ENCODE measurements at places on chromosomes 13 and 19.

DNA sequence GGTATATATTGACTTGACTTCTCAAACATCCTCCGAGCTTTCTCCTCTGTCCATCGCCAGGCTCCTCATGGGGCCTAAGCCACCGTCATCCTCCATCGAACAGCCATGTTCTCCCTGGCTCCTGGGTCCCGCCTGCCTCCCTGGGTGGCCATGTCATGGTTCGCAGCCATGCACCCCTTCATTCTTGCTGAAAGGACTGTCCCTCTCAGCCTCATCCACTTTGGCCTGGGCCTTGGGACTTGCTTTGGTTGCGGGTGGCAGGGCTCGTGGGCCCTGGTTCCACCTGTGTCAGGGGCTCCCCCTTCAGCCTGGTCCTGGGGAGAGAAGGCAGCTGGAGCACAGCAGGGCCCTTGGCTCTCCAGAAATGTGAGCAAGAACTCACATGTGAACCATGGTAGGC, 183.8 kb downstream of the KATNAL1 start:
- no peak for DNase-seq

- no peak for DNase-seq
Observed at GRCh38 chr19:41030651-41031050, 39.6 kb downstream of the CYP2B6 start.

- DNase-seq = no peak
Observed at GRCh38 chr19:33763633-33764371, 32.9 kb upstream of the KCTD15 start.

- DNase-seq = no peak
Observed at GRCh38 chr19:51713319-51714285, 10.2 kb downstream of the HAS1 start.

DNA sequence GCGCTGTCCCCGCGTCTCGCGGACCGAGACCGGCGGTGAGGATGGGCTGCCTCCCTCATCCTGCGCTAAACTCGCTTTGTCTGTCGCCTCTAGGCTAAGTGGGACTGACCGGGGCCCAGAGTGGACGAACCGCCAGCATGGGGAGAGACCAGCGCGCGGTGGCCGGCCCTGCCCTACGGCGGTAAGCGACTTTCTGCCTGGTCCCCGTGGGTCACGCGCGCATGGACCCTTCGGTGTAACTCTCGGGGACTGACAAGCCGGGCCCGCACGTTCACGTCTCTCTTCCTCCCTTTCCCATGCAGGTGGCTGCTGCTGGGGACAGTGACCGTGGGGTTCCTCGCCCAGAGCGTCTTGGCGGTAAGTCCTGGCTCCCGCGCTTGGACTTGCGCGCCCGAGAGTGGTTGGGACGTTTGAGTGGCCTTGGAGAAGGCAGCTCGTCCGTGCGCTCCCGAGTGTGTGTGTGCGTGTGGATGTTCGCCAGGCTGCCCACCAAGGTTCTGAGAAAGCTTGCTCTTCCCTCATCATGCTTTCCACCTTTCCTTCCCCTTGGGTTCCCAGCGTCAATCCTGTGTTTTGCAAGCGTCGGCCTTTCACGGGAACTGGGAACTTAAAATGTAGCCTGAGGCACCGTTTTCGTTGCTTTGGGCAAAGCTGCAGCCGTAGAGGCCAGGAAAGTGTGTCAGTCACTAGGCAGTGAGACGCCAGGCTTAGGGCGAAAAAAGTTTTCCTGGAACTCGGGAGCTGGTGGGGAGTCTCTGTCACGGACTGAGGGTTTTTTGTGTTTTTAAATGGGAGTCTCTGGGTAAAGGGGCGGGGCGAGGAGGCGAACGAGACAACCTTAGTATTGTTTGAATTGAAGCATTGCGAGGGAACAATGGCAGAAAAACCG, 927 bp downstream of the COL4A2 start:
- no peak for DNase-seq

DNA sequence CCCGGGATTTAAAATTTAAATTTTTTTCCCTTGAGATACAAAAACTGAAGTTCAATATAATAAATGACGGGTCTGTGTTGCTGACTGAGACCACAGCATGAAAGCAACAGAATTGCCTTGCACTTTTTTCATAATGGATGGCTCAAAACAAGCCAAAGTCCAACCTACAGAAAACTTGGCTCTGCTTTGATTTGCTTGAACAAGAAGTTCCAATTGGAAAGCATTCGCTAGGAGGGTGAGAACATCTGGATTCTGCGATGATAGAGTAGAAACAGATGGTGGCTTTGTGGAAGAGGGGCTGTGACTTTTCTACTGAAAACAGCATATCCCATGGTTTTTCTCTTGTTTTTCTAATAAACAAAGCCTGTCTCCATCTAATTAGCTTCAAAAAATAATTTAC, 46.4 kb downstream of the THSD1 start:
- DNase-seq = no peak

GRCh38 chr19:15453091-15453578, 3.4 kb upstream of the WIZ start:
- no peak for DNase-seq

GRCh38 chr13:102510072-102510471, 86.7 kb upstream of the TPP2 start:
- no peak for DNase-seq

- DNase-seq = no peak
Observed at GRCh38 chr19:32966750-32967149, 5.0 kb downstream of the CEP89 start.

DNA sequence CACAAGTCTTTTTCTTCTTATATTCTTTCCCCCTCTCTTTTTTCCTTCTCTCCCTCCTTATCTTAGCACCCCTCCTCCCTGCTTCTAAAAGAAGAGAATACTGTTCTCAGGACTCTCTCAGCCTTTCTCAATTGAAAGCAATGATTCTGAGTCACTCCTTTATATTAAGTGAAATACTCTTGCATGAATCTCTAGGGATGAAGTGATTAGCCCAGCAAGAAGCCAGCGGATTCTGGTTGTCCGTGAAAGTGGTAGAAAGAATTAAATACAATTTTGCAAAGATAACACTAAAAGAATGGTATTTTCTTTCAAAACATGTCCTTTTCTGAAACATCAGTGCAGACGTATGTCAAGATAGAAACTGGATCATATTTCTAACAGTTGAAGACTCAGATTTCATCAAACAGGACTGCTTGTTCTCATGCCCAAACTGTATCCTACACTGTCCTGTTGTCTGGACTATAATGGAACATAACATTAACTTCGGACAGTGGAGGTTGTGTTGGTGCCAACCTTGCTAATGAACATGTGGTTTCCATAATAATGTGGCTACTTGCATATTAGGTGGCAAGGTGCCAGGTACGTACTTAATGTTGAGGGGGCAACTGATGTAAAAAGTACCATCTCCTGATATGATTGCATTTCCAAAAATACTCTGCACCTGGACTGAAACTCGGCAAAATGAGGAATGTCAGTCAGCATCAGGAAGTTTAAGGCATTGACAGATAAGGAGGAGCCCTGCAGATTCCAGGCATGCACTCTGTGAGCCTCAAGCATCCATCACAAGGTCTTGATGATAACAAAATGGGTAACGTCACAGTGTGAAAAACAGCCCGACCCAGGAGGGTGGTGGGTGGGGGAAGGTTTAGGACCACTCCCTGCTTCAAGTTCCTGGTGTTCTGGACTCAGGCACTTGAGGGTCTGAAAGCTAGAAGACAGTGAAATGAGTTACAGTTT, 357.2 kb downstream of the DLEU7 start:
- no peak for DNase-seq

DNA sequence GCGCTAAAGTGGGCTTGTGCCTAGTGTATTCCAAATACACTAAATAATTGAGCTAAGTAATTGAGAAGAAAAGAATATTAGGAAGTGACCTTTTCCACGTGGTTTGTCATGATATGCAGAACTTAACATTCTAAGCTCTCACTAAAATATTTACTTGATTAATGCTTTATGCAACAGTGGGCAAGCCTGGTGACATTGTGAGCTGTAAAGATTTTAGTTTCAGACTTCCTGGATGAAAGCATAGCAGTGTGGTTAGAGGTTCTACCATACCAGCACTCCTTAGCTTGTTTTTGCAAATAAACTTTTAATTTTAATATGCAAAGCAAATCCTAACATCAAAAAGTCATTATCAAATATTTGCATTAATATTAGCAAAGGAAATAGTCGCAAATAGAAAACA, 1065.1 kb upstream of the SPRY2 start:
- no peak for DNase-seq

GRCh38 chr19:29497241-29497640, 28.6 kb upstream of the VSTM2B start:
- DNase-seq = no peak

- DNase-seq = no peak
Observed at GRCh38 chr13:99977912-99978798, 3.4 kb upstream of the ZIC2 start.

- DNase-seq = no peak
Observed at GRCh38 chr19:40006273-40006691, 9.4 kb downstream of the ZNF546 start.

DNA sequence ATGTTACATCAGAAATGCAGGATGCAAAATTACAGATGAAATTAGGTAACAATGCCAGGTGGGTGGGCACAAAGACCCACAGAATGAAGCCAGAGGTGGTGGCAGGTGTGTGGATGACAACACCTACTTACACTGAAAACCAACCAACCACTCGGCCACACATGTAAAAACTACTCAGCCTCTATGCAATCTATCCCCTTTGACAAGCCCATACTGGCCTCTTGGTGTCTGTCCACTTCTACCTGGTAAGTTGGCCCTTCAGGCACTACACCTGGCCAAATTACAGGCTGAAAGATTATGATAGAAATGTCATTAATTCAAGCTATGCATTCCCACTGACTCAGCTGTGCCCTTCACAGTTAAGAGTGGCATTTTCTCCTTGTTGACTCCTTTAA, 50.0 kb downstream of the BRD4 start:
- DNase-seq = no peak

DNA sequence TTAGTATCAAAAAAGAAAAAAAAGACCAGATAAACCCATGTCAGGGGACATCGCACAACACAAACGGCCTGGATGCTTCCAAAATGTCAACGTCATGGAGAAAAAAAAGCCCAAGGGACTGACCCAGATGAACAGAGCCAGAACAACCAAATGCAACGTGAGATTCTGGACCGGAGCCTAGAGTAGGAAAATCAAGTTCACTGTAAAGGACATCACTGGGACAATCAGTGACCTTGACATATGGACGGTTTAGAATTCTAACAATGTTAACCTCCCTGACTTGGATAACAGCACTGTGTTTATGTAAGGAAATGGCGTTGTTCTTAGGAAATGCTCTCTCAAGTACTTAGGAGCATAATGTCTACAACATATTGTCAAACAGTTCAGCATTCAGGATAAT, 15.1 kb upstream of the EMP3 start:
- no peak for DNase-seq

- DNase-seq = no peak
Observed at GRCh38 chr19:28039677-28040381, 1173.1 kb downstream of the UQCRFS1 start.

- peak; percentile 39 for DNase-seq
Observed at GRCh38 chr19:49056101-49056901, 1.2 kb downstream of the CGB7 start.

Data from stimulated activated CD4-positive, alpha-beta T cell treated with anti-CD3 and anti-CD28 coated beads, TNF-alpha, amount 100 ng/mL, for 4 hours (primary cell).